Stimulated activated CD4-positive, alpha-beta T cell treated with anti-CD3 and anti-CD28 coated beads, Interleukin-15, amount 100 ng/mL, for 24 hours (primary cell): ENCODE measurements at places on chromosomes 13 and 19.

GRCh38 chr13:110403721-110404120 is 96.6 kb downstream of the COL4A2 start:
- no peak for DNase-seq

GRCh38 chr13:40126306-40127085 is 471.0 kb downstream of the COG6 start:
- no peak for DNase-seq

- DNase-seq: no peak
Measured at GRCh38 chr13:46926916-46927590, 30.2 kb upstream of the HTR2A start.

GRCh38 chr19:46691104-46691503 is 25.8 kb downstream of the PRKD2 start:
- no peak for DNase-seq
